ENCODE measurements at places on chromosomes 7 and 10.

DNA sequence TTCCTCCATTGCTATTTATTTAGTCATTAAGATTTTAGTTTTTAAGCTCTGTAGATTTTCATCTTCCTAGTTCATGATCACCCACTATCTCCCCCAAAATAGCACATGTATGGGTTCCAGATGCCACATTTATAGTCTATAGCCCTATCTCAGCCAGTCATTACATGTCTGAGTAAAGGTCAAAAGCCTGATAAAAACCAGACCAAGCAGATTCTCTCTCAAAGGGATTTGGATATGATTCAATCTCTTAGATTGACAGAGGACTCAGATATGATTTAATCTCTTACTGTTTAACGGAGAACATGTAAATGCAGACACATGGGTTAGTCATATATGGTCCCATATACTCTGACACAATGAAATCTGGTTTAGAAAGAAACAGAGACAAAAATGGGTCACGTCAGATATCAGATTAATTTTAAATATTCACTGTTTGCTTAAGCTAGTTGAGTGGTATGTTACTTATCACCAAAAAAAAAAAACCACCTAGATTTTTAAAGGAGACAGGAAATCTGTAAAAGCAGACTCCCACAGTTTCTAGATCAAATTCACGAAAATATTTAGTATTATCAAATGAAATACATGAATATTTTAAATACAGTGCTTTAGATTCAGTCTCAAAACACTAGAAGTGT, 107.0 kb upstream of the LRRN3 start:
- H3K4me3 ChIP-seq: no peak overlapping the region
- no peaks in the 10 kb centered on the region for H3K36me3 ChIP-seq
- no peak for DNase-seq
- no peaks in the 10 kb centered on the region for H3K27me3 ChIP-seq
- H3K27ac ChIP-seq: no peak overlapping the region

DNA sequence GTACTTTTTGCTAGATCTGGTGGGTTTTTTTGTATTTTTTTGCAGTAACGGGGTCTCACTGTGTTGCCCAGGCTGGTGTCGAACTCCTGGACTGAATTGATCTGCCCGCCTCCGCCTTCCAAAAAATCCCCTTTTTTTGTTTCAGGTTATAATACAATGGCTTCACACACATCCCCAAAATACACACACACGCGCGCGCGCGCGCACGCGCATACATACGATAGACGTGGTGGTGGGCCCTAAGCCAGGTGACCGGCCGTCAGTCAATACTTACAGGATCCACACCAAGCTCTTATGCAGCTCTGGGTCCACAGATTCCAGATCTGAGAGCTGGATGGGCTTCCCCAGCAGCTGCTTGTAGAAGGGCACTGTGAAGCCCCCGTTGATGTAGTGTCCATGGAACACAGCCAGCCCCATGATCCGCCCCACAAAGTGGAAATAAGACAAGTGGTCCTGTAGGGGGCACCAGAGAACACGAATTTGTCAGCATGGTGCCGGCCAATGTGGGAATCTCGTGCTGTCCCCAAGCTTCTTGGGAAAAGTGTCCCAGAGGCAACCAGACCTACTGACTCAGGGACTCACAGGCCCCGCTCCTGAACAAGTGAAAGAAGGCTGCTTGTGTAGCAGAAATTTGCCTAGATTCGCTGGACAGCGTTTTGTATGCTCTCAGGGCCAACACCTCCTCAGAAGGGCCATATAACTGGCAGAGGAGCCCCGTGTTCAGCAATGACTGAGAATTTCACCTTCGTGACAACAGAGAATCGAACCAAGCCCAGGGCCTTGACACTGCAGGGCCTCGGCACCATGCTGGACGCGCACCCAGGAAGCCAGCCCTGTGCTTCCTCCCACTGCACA, 103.6 kb downstream of the SMURF1 start:
- no peaks in the 10 kb centered on the region for H3K27me3 ChIP-seq
- H3K36me3 ChIP-seq: peaks cover 84% of the 10 kb centered on the region
- H3K27ac ChIP-seq: no peak overlapping the region
- no peaks in the 10 kb centered on the region for H3K4me1 ChIP-seq
- H3K4me3 ChIP-seq: no peak overlapping the region

DNA sequence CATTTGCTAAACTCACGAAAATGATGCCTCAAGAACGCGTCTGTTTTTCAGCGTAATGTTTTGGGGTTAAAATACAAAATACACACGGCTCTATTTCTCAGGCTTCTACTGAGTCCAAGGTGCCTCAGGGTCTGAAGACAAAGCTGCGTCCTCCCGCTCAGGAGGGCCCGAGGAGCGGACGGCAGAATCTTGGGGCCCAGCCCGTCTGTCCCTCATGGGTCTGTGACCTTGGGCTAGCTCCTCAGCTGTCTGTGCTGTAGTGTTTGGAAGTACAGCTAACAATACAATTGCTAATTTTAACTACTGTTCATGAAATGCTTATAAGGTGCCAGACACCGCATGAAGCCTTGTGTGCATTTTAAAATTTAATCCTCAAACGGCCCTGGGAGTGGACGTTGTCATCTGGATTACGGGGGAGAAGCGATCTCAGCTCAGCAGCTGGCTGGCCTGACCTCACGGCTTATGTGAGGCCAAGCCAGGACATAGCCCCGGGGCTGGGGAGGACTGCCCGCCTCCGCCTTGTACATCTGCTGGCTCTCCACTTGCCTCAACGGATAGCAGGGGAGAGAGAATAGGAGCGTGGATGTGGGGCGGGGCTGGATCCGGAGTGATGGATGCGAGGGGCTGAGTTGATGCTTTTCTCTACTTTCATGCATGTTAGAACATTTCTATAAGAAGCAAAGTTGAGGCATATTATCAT, 357.4 kb downstream of the GLRX3 start:
- H3K4me3 ChIP-seq: no peak overlapping the region
- H3K27ac ChIP-seq: no peak overlapping the region
- no peak for DNase-seq
- H3K27me3 ChIP-seq: no peaks in the 10 kb centered on the region
- no peaks in the 10 kb centered on the region for H3K4me1 ChIP-seq
- H3K36me3 ChIP-seq: no peaks in the 10 kb centered on the region

DNA sequence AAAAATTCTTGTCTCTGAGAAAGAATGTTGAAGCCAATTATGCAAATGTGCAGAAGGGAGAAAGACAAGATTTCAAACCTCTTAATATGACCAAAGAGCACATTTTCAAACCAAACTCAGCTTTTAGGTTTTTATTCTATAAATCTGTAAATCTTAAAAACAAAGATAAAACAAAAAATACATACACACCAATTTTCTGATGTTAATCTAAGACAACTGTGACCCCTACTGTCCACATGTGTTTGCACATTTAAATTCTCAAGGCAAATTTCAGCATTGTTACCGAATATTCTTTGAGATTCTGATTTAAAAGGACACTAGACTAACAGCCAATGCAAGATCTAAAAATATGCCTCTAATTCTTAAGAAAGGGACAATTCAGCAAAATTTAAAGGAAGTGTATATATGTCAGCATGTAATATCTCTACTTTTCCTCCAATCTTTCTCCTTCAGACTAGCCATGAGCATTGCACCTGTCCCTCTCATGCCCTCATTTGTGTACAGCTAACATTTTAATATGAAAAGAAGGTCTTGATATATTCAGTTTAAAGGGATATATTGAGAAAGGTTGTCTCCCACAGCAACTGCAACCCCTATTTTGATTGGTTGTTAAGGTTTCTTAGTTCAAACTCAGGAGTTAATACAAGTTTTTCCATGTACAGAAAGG, 417.9 kb downstream of the IPMK start:
- H3K4me1 ChIP-seq: no peaks in the 10 kb centered on the region
- no peak overlapping the region for H3K4me3 ChIP-seq
- no peaks in the 10 kb centered on the region for H3K27me3 ChIP-seq
- H3K36me3 ChIP-seq: no peaks in the 10 kb centered on the region
- H3K27ac ChIP-seq: no peak overlapping the region

DNA sequence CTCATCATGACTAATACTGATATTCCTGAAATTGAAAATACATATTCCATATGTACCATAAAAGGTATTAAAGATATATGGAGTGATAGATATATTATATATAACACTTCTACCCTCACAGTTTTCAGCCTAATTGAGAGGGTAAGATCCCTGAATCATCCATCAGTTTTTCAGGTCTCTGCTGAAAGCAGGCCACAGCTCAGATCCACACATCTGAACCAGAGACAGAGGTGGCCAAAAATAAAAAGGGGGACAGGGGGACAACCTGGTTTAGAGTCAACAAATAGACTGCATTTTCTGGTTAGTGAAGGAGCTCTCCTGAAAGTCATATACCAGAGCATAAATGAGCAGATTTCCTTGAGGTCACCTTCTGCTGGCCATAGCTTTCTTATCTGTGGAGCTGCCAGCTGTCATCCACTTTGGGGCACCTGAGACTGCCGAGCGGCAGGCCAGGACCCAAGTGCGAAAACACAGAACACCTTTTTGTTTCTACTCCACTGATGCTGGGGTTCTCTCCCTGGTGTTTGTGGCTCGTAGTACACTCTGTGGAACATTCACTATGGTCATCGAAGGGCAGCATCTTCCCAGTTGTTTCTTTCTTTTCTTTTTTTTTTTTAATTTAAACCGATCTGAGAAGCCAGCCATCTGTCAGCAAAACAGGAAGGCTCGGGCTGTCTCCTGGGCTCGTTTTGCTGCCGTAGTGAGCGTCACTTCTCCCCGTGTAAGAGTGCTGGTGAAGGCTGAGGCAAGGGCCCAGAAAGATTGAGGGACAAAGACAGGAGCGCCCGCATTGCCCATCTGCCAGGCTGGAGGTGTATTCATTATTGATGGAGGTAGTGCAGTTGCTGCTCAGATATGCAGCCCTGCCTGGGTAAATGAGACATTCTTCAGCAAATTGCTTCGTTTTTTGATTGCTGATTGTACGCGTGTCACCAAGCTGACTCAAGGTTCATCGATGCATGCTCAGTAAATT, 13.5 kb downstream of the IKZF1 start:
- DNase-seq: peak; percentile 40
- H3K27me3 ChIP-seq: no peaks in the 10 kb centered on the region
- H3K4me1 ChIP-seq: peaks cover 88% of the 10 kb centered on the region
- H3K27ac ChIP-seq: peak overlapping the region; percentile 86
- H3K36me3 ChIP-seq: peaks cover 17% of the 10 kb centered on the region

- H3K4me1 ChIP-seq: no peaks in the 10 kb centered on the region
- DNase-seq: no peak
- H3K36me3 ChIP-seq: no peaks in the 10 kb centered on the region
- no peaks in the 10 kb centered on the region for H3K27me3 ChIP-seq
- H3K27ac ChIP-seq: no peak overlapping the region
These were observed 49.1 kb upstream of the ELN start for GRCh38 chr7:73978661-73979563.

GRCh38 chr7:123601530-123601929, at the start of gene ASB15:
Gene ASB15 (plus strand): TSS chr7:123601821. CDS start chr7:123614503, 12,682 bp downstream.
- no peak within 1 kb of the TSS for H3K4me3 ChIP-seq
- H3K27ac ChIP-seq: no peak within 1 kb of the TSS

DNA sequence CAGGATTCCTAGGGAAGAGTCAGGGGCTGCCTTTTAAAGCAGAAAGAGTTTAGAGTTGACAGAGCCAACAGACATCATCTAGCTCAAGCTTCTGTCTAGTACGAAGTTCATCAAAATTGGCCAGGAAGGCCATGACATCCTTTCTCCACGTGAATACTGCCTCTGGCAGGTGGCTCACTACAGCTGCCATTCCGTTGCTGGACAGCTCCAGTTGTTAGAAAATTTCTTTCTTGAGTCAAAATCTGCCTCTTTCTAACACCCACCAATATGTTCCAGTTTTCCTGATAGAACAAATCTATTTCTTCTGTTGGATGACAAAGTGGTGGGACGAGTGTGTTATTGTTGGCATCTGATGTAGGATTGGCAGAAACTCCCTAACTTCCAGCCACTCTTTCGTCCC, 154.9 kb downstream of the ADRA2A start:
- no peak overlapping the region for H3K27ac ChIP-seq
- H3K4me1 ChIP-seq: no peaks in the 10 kb centered on the region
- DNase-seq: no peak
- H3K4me3 ChIP-seq: no peak overlapping the region

DNA sequence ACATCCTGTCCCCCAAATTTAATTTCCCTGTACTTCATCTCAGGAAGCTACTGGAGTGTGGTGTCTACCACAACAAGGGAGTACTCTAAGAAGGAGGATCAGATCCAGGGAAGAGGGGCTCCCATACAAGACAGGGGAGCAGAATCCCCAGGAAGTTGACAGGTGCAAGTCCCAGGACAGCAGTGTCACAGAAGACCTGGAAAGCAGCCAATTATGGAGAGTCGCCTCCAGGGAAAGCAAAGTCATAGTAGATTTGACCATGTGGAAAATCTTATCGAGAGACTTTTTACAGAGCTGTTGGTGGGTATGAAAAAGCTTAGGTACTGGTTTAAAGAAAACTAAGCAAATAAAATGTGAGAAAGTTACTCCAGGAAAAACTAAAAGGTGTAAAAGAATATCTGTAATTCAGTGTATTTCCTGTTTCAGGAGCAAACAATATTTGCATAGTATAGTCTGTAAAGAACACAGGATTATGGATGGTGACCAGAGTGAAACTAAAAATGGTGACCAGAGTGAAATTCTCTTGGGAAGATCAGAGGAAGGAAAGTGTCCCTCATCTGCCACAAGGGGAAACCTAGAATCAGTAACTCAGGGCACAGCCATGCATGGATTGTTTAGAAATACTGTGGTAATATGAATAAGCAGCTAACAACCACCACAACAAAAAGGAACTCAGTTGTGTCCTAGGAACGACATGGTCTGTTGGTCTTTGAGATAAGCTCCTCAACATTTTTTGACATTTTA, 44.5 kb downstream of the LANCL2 start:
- H3K27ac ChIP-seq: no peak overlapping the region
- H3K4me1 ChIP-seq: no peaks in the 10 kb centered on the region
- DNase-seq: no peak

DNA sequence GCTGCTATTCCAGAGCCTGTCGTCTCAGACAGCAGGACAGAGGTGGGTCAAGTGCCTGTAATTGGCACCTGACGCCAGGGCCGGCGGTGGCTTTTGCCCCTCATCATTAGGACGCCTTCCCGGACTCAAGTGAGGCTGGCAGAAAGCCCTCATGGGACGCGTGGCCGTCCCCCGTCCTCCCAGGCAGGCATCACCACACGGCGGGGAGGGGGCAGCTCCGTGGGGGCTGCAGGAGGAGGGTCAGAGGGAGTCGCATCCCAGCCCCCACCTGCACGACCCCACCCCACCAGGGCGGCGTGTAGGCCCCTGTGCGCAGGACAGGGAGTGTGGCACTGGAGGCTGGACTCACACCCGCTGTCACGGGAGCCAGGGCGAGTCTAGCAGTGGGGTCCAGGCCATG, 16.3 kb downstream of the CFAP46 start:
- no peaks in the 10 kb centered on the region for H3K4me1 ChIP-seq
- H3K4me3 ChIP-seq: no peak overlapping the region
- H3K27ac ChIP-seq: no peak overlapping the region
- no peaks in the 10 kb centered on the region for H3K27me3 ChIP-seq
- no peak for DNase-seq

Data from effector memory CD4-positive, alpha-beta T cell (primary cell).